Kidney capillary endothelial cell (primary cell): ENCODE measurements at places on chromosomes 16 and 17.

GRCh38 chr16:5979905-5980550 is 882.4 kb upstream of the EEF2KMT start:
- no peak for DNase-seq

GRCh38 chr17:32504166-32504990 is 17.6 kb downstream of the CDK5R1 start:
- DNase-seq, result no peak

DNA sequence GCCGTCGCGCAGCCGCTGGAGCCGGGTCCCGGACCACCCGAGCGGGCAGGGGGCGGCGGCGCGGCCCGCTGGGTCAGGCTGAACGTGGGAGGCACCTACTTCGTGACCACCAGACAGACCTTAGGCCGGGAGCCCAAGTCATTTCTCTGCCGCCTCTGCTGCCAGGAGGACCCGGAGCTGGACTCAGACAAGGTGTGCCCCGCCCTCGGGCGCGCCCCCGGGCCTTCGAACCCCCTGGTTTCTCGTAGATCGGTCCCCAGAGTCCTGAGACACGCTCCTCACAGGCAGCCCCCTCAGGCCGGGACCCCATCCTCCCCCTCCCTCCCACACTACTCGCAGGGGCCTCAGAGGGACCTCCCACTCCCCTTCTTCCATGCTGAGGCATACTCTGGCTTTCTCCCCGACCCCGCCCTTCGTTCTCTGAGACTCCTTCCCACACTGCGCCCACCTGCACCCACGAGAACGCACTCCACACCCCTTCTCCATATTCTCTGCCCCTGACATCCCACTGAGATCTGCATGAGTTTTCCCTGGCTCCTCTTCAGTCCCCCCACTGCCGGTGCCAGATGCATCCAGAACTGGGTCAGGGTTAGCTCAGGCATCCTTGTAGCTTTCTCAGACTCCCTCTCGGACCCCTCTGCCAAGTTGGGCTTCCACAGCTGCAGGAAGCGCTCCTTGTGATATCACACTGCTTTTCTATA is 523 bp downstream of the KCTD2 start:
- DNase-seq, result no peak

DNA sequence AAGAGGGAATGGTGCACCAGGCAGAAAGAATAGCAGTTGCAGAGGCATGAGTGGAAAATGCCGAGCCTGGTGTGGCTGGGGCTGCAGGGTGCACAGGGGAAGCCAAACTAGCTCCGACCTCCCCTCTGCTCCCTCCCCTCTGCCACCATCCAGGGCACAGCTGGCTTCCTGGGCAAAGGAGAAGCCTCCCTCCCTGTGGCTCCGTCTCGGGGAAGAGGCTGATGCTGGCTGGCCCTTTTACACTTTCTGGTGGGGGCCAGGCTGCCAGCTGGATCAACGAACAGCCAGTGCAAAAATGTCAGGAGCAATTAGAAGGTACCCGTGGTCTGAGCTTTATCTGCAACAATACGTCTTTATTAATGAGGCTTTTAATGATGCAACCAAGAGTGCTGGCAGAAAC is 37.1 kb upstream of the KCNJ12 start:
- no peak for DNase-seq

GRCh38 chr17:58446086-58446485 is 28.8 kb upstream of the RNF43 start:
- no peak for DNase-seq

- DNase-seq, result no peak
Measured at GRCh38 chr16:64408699-64409098, 713.2 kb downstream of the CDH11 start.

GRCh38 chr16:79754501-79754900 is 154.0 kb upstream of the MAF start:
- DNase-seq, result no peak

- no peak for DNase-seq
Measured at GRCh38 chr16:10428433-10429168, 42.7 kb downstream of the ATF7IP2 start.

GRCh38 chr16:60107871-60108270 is 1373.8 kb upstream of the GOT2 start:
- DNase-seq, result no peak

DNA sequence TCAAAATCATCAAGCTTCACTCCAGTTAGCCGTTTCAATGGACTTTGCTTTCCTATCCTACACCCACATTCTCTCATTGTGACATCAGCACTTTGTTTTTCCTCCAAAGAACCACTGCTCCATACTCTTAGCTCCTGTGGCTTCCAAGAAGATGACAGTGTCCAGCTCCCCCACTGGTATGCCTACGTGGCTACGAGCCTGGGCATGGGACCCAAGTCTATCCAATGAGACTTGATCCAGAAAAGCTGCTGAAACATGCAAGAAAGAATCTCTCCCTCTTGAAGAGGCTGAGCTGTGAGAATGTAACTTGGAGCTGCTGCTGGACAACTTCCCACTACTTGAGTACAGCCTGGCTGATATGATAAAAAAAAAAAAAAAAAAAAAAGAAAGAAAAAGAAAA is 9.4 kb downstream of the TOX3 start:
- no peak for DNase-seq

DNA sequence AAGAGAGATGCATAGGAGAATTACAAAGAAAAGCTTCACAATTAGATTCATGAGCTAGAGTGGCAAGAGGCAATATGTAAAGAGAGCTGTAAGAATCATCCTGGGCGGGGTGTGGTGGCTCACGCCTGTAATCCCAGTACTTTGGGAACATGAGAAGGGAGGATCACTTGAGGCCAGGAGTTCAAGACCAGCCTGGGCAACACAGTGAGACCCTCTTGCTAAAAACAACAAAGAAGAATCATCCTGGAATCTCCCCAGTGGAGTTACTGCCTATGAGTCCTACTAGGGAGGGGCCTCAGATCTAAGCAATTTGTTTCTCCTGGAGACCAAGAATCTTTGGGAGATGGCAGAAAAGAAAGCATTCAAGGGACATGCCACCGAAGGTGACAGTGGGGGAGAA is 119.1 kb downstream of the HIC1 start:
- DNase-seq, result peak; percentile 15

- DNase-seq, result no peak
Measured at GRCh38 chr17:48002916-48003416, 32.1 kb downstream of the CDK5RAP3 start.

DNA sequence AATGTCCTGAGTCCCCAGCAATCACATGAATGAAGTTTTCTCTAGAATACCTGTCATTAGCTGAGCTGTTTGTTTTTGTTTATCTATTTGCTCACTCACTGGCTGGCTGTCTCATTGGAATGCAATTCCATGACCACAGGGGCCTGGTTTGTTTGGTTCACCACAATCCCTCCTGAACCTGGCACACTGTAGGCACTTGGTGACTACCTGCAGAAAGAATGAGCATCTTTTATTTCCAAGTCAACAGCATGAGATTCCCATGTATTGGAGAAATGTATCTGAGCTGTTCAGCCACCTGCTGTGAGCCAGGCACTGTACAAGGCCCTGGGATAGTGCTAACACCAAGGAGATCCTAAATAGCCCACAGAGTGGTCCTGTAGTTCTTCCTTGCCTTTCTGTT is 345.1 kb downstream of the XYLT1 start:
- DNase-seq, result no peak

GRCh38 chr17:325270-326009 is 27.2 kb downstream of the RPH3AL start:
- DNase-seq, result no peak

- no peak for DNase-seq
Measured at GRCh38 chr17:31691251-31691905, 167.7 kb downstream of the COPRS start.

- DNase-seq, result no peak
Measured at GRCh38 chr17:46182961-46183360, 10.3 kb downstream of the KANSL1 start.

DNA sequence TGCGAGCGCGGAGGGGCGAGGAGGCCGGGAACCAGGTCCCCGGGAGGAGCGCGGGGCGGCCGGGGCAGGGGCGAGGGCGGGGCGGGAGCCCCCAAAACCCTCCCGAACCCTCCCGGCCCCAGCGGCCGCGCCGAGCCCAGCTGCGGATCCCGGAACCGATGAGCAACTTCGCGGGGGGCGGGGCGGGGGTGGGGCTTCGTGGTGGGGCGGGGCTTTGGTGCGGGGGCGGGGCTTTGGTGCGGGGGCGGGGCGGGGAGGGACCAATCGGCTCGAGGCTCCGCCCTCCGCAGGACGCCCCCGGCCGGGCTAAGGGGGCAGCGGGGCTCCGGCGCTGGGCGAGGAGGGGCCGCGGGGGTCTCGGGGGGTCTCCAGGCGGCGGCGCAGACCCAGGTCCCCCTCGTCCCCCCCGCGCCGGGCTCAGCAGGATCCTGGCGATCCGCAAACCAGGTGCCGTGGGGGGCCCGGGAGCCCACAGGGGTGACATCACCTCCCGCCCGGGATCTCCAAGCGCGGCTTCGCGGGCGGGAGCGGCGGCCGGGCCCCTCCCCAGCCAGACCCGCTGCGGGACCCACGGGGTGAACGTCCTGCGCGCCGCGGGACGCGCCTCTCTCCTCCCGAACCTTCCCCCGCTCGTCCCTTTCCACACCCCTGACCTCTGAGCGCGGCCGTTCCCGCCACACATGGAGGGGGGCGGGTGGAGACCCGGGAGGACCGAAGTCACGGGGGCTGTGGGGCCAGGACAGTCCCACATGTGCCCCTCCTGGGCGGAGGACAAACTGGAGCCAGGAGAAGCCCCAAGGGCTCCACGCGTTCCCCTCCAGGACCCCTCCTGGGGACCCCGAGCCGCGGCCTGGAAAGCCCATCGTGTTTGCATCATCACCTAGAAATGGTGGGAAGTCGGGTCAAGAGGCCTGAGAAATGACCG is at the start of gene ABR:
TSS of gene ABR (minus strand) at position 164 of the 925 bp plus-strand sequence. CDS start 254 bp downstream, outside the sequence.
- DNase-seq, result no peak

- DNase-seq, result no peak
Measured at GRCh38 chr17:5943232-5943631, 126.9 kb upstream of the WSCD1 start.

DNA sequence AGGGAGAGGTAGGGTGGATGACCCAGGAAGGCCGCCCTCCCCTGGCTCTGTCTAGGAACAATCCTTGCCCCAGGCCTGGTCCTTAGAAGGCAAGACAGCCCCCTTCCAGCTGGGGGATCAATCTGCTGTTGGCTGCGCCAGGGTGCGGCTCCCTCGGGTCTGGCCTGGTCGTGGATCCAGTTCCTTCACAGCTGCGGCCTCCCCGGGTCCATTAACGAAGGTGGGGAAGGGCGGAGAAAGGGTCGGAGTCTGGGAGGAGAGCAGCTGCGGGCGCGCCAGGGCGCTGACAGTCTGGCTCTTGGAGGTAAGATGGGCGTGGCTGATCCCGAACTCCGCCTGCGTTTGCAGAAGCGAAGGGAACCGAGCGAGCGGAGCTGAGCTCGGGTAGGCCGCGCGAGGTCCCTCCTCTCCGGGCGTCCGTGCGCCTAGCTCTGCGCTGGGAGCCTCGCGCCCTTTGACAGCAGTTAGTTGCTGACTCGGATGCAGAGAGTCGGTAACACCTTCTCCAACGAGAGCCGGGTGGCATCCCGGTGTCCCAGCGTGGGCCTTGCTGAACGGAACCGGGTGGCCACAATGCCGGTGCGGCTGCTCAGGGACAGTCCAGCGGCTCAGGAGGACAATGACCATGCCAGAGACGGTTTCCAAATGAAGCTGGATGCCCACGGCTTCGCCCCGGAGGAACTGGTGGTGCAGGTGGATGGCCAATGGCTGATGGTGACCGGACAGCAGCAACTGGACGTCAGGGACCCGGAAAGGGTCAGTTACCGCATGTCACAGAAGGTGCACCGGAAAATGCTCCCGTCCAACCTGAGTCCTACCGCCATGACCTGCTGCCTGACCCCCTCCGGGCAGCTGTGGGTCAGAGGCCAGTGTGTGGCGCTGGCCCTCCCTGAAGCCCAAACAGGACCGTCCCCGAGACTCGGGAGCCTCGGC is at the start of gene HSPB9:
TSS of gene HSPB9 (plus strand) at position 434 of the 933 bp plus-strand sequence. CDS start at position 481, 47 bp downstream.
- DNase-seq, result no peak
